ENCODE measurements at places on chromosomes 13 and 19.

DNA sequence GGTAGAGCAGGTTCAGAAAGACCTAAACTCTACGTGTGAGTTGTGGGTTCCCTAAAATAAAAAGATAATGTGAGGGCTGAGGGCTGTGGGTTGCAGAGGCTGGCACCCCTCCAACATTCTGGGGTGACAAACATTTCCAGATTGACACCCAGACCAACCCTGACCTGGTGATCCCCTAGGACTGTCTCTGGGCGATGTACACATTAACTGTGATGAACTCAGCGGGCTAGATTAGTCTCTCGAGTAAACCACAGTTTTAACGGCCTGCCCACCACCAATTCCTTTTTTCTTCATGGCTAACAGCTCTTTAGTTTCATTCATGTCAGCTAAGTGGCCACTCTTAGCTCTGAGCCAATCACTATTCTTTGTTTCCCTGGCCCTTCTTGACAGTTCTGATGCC lies 24.8 kb downstream of the SIAH3 start:
- no peak for DNase-seq

DNA sequence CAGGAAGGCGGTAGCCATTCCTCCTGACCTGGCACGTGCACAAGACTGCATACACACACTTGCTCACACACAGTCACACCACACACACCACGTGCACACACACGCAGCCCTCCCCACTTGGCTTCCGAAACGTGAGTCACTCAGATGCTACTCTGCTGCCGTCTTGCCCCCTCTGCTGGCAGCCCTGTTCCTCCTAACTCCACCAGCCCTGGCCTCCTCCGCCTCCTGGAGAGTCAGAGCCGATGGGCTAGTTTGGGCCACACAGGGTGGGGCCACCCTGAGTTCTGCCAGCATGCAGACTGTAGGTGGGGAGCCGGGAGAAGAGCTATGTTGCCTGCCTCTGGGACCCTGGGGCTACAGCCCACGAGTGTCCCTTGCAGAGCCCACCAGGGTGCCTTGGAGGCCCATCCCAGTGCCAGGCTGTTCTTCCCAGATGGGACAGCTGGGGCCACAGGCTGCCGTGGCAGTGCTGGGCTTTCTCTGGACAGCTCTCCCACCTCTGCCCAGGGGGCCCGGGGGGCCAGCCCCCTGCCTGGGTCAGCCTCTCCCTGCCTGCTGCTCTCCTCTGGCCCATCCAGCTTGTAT lies 12.1 kb downstream of the PIN1 start:
- DNase-seq: peak; percentile 42

GRCh38 chr19:35977446-35978222 lies 17.4 kb upstream of the SDHAF1 start:
- DNase-seq: no peak

GRCh38 chr19:13215572-13216380 lies 65.6 kb downstream of the IER2 start:
- DNase-seq: peak; percentile 53

GRCh38 chr13:34255711-34256110 lies 437.8 kb downstream of the RFC3 start:
- DNase-seq: no peak

GRCh38 chr13:25768376-25768775 lies 283.4 kb downstream of the SHISA2 start:
- no peak for DNase-seq

DNA sequence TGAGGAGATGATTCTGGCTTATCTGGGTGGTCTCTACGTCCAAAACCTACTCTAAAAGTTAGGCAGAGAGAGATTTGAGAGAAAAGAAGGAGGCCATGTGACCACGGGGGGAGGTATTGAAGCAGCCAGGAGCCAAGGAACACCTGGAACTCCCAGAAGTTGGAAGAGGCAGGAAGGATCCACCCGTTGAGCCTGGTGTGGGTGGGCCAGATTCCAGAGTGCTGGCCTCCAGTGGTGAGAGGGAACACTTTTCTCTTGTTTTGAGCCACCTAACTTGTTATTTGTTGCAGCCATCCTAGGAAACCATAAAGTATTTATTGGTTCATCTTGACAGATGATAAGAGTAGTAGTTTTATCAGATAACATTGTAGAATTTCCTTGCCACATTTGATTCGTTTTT lies 396.9 kb downstream of the MYO16 start:
- no peak for DNase-seq

- no peak for DNase-seq
Measured at GRCh38 chr19:52138278-52138982, 1.3 kb downstream of the ZNF616 start.

DNA sequence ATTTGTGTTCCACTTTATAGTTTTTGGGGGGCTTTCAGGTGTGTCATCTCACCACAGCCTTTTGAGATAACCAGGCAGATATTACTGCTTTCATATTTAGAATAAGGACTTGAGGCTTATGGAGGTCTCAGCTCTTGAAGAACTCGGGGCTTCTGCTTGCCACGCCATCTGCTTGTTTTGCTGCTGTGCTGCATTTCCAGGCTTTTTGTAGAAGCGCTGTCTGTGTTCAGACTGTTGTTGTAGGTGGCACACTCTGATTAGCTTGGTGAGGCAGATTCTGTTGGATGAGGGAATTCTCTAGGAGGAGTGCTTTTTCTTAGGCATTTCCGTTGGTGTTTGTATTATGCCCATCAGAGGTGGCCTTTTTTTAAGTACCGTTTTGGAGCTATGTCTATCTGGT lies 57.2 kb downstream of the WASF3 start:
- DNase-seq: no peak

DNA sequence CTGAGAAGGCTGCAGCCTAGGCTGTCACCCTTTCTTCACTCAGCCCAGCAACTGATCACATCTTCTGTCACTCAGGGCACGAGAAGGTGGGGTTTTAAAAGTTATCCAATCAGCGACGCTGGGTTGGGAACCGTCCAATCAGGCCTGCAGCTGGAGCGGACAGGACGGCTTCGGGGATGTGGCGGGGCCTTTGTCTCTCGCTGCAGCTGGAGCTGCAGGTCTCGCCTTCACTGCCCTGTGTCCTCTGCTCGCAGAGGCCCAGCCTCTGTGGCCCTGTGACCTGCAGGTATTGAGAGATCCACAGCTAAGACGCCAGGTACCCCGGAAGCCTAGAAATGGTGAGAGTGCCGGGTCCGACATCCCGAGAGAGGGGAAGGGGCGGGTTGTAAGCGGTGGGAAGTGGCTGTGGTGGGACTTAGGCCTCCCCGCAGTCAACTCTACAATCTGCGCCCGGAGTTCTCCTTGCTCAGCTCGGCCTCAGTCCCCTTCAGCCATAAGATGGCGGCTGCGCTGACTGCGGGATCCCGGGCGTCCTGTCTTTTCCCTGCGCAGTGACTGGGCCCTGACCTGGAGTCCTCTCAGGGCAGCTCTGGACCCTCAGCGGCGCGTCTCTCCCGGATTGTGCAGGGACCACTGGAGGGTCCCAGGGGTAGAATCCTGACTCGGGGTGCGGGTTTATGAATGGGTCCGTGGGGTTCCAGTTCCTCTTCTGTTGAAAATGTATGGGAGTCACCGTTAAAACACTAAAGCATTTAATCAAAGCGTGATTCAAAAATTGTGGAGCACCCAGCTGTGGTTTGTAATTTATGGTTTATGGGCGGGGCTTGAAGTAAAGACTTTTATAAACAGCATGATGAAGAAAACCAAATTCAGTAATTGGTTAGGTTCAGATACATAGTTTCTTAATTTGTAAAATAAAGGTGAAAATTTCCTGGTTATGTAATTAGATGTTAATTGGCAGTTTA lies at the start of gene ZNF714:
TSS of gene ZNF714 (plus strand) at position 193 of the 965 bp plus-strand sequence. CDS start 16,066 bp downstream, outside the sequence.
- peak; percentile 88 for DNase-seq

DNA sequence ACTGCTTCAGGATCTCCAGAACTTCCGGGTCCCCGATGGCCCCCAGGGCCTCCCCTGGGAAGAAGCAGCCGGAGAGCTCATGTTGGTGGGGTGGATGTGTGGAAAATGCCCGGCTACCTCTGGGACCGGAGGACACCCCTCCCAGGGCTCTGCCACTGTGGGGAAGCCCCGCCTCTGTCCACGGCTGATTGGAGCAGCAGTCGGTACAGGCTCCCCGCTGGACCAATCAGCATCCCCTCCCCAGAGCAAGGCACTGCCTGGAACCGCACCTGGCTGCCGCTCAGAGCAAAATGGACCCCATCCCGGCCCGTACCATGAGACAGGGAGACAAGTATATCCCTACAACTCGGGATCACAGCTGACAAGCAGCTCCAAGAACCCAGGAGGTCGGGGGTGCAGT lies 6.4 kb downstream of the DOHH start:
- peak; percentile 21 for DNase-seq

DNA sequence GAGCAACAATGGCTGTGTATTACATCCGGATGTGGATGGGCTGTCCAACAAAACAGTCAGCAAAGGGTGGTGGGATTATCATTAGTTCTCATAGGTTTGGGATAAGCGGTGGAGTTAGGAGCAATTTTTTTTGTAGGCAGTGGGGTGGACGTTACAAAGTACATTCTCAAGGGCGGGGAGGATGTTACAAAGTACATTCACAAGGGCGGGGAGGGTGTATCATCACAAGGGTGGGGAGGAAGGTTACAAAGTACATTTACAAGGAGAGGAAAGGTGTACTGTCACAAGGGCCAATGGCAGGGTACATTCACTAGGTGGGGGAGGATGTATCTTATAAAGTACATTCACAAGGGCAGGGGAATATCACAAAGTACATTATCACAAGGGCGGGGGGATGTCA lies 20.8 kb upstream of the ZNF561 start:
- no peak for DNase-seq
